ENCODE measurements at places on chromosomes 5 and 9. TPM values are rescaled to one million over a fixed set of nuclear protein-coding genes. Genes with fewer than 3 reads are reported as not detected.
A peak's percentile ranks its signal among the peaks of the same experiment; 100 is the strongest.

SLCO6A1 gene
- not detected for total RNA-seq

DRD1 gene
- not detected for total RNA-seq

DNA sequence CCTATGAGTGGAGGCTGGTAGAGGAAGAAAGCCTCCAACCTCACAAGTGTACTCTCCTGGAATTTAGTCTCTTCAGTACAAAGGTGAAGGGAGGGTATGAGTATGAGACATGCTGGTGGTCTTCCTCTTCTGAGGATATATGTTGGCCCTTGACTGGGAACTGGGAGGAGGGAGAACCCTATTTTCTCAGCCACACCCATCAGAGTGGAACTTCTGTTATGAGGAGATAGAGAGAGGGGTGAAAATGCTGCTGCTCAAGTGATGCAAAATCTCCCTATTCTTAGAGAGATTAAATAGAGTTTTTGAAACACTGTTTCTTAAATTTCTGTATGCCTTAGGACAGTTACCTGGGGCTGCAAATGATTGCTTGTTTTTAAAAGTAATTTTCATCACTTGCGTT, 203.4 kb upstream of the PRR16 start:
- no peak for DNase-seq

GRCh38 chr5:107700481-107700880, 29.7 kb upstream of the EFNA5 start:
- no peak for DNase-seq

GRCh38 chr5:176733406-176734262, 76.7 kb upstream of the UNC5A start:
- no peak for DNase-seq

GRCh38 chr5:133610489-133611356, 1.6 kb downstream of the FSTL4 start:
- peak; percentile 43 for DNase-seq

DNA sequence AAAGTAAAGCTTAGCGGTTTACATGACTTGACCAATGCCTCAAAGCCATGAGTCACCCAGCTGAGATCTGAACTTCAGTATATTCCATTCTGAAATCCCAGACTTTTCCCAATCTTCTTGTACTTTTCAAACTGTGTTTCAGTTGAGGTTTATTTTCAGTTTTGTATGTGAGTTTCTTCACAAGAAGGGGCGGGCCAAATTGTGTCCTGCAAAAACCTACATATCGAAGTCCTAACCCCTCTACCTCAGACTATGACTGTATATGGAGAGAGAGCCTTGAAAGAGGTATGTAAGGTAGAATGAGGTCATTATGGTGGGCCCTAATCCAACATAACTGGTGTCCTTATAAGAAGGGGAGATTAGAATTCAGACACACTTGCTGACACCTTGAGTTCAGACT, 666 bp upstream of the TLR4 start:
- DNase-seq, result peak; percentile 73

- DNase-seq, result no peak
These were observed 35.3 kb upstream of the GABBR2 start for GRCh38 chr9:98743818-98744611.

- DNase-seq, result no peak
These were observed 38.8 kb downstream of the LPCAT1 start for GRCh38 chr5:1484730-1485578.

DNA sequence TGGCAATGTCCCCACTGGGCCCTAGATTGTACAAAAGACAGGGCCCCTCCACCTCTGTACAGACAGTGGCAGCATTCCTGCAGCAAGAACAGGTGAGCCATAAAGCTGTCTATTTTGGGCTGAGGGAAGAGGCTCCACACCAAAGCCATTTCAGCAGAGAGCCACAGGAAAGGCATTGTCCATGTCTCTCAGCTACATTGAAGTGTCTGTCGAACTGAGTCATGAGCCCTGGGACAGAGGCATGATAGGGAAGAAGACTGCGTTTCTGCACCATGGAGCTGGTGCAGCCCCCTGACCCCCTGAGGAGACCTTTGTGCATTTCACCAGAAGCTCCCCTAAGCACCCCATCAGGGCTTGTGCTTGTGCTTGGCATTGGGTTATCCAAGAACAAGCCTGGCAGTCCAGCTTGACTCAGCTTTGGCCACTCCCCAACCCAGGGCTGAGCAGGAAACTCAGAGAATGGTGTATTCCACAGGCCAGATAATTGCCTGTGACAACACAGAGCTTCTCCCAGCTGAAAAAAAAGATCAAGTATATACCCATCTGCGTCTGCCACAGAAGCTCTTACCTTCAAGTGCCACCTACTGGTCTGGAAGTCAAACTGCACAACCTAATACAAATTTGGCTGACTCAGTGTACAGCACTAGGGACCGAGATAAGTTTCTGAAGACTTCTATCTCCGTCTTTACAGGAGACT, 5.9 kb upstream of the FRMD3 start:
- peak; percentile 87 for DNase-seq

DNA sequence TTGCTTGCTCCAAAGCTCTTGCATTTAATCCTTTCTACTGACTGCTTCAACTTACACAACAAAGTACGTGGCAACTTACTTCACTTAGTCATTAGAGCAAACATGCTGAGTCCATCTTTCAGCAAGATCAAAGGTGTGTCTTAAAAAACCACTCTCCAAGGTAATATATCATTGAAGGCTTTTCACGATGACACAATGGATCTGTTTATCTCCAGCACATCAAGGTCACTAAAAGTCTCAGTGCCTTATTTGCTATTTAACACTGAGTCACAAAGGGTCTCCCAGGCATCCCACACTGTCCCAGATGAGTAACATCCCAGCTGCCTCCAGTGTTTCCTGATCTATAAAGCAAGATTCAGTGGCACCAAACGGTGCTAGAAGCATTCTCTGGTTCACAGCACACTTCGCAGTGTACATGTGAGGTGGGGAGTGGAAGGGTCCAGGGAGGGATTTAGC, 3.7 kb upstream of the CLK4 start:
- no peak for DNase-seq

DNA sequence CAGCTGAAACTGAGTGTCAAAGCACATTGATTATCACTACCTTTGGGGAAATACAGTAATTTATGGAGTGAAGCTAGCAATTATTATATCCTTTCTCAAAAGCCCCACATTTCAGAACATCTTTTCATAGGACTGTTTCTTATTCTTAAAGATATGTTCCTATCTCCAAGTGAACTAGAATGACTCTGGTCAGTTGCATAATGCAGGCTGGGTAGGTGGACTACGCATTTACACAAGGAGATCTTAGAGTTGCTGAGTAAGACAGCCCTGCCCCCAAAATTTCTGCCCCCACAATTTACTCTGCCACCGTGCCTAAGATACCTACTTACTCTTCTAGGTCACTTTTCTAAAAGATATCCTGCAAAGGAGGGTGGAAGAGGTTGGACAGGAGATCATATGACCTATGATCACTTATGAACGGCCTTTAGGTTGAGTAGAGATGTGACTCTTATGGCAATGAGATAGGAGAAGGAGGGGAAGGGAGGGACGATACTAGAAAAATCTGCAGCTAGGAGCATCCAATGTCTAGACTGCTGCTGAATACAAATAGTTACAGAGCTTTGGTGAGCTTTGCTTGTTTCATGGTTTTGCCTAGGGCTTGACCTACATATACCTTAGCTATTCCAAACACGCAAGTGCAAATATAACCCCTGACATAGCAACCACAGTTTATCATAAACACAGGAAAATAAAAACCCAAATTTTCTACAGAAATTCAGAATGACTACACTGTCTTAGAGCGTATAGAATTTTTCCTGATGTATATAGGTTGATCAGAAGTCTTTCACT, 121.7 kb downstream of the GLIS3 start:
- no peak for DNase-seq

DNA sequence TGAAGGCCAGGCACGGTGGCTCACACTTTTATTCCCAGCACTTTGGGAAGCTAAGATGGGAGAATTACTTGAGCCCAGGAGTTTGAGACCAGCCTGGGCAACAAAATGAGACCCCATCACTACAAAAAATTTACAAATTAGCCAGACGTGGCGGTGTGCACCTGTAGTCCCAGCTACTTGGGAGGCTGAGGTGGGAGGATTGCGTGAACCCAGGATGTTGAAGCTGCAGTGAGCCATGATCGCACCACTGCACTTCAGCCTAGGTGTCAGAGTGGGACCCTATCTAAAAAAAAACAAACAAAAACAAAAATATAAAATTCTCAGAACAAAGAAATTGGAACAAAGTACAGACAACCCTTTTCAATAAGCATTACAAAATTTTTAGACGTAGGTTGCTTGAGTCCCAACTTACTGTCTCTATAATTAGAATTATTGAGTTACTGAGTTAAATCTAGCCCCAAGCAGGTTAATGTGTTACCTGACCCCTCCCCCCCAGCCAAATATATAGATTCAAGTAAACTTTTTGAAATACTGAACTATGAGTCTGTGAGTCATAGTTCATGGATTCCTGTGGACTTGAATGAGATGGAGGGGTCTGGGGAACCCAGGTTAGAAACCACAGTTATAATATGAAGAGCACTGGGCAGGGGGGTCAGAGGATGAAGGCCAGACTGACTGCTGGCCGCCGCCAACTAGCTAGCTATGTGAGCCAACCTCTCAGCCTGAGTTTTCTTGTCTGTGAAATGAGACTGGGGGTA, 173.1 kb downstream of the AOPEP start:
- no peak for DNase-seq

DNA sequence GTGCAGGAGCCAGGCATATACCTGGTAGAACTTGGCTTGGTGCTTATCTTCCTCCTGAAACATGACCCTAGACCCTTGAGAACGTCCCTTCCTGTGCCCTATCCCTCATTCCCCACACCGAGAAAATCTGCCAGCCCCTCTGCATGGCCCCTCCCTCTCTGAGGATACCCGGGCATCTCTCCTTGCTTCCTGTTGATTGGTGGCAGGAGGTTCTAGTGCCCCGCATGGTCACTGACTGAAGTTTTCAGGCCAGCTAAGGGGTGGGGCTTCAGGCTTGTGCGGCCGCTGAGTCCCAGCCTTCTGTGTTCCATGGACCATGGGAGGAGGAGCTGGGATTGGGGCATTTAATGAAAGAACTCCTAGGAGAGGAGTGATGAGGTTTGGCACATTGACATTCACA, 22.8 kb downstream of the IGIP start:
- DNase-seq, result no peak

GRCh38 chr5:17187011-17187785, 30.2 kb upstream of the BASP1 start:
- no peak for DNase-seq

GRCh38 chr5:92180391-92180790, 797.3 kb upstream of the ARRDC3 start:
- no peak for DNase-seq

DNA sequence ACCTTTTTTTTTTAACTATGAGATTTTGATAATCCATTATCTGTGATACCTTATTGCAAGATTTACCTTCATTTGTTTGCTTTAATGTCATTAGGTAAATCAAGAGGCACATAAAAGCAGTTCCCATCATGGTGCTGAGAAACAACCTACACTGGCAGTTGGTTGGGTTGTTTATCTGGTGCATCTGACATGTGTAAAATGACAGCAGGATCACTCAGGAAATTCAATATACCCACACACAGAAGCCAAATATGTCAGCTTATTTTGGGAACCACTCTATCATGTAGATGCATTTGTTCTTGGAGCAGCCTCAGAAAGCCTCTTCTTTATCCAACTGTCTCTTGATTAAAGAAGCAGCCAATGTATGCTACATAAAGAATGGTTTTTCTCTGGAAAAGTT, 7.8 kb upstream of the CCDC192 start:
- DNase-seq, result no peak

GRCh38 chr9:24516463-24516862, 29.2 kb downstream of the IZUMO3 start:
- no peak for DNase-seq
